ENCODE measurements at places on chromosomes 4 and X.

DNA sequence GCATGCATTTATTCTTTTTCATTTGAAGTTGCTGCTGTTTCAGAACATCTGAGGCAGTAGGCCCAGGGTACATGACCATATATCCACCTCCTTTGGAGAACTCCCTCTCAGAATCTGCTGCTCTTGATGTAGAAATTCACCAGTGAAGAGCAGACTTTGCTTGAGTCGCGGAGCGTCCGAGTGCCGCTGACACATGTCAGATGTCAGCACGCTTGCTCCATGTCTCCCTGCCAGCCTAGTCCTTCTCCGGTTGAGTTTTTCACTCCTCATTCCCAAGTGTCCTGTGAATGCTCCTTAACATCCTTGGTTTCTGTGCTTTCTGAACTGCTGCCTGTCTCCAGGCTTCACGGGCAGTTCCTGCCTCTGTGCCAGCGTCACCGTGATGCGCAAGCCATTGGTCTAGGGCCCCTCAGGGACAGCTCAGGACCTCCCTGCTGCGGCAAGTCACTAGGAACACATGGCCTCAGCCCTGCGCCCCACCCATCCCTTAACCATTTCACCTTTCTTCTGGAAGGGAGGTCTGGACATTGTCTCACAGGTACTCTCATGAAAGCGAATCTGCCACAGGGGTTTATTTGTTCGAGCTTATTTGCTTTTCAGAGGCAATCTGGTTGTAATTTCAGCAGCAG, 93.1 kb upstream of the RBPJ start:
- no peak for DNase-seq

- no peak for DNase-seq
These were observed 67.9 kb downstream of the GAB1 start for GRCh38 chr4:143404555-143404954.

- DNase-seq = no peak
These were observed 52.6 kb downstream of the SGMS2 start for GRCh38 chr4:107877361-107877760.

DNA sequence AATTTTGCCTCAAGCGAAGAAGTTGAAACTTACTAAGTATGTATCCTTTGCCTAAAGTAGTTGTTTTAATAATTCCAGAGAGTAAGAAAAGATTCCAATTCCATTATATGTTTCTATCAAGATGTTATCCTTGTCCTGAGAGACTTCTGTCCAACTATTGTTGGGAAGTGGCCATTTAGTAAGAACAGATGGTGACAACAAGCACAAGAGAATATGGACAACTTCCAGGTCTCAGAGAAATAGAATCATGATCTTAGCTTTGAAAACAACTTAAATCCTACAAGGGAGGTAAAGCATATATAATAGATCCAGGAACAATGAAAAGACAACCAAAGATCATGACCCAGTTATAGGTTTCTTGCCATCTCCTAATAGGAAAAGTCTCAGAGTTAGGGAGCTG, 486.6 kb upstream of the PCDH10 start:
- no peak for DNase-seq

- no peak for DNase-seq
These were observed 759.9 kb downstream of the PDHA2 start for GRCh38 chr4:96599752-96600151.

GRCh38 chr4:3689006-3689405, 77.2 kb upstream of the ADRA2C start:
- DNase-seq = no peak

Data from astrocyte of the hippocampus (primary cell).